CD4-positive, alpha-beta T cell (primary cell): ENCODE measurements at places on chromosomes 6 and 20.

DNA sequence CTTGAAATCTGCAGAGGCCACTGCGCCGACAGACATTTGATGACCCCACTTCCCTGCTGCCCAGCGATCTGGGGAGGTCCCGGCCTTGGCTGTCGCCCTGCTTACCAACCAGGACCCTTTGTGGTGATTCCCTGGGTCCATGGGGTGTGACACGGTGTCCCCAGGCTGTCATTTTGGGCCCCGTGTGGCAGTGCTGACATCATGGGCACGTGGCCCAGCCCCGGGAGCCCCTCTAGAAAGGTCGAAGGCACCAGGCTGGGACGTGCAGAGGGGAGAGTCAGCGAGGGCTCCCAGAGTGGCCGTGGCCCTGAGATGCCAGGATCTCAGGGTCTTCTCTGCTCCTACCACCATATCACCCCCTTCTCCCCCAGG is 170.0 kb downstream of the TAF4 start:
- DNase-seq = no peak

DNA sequence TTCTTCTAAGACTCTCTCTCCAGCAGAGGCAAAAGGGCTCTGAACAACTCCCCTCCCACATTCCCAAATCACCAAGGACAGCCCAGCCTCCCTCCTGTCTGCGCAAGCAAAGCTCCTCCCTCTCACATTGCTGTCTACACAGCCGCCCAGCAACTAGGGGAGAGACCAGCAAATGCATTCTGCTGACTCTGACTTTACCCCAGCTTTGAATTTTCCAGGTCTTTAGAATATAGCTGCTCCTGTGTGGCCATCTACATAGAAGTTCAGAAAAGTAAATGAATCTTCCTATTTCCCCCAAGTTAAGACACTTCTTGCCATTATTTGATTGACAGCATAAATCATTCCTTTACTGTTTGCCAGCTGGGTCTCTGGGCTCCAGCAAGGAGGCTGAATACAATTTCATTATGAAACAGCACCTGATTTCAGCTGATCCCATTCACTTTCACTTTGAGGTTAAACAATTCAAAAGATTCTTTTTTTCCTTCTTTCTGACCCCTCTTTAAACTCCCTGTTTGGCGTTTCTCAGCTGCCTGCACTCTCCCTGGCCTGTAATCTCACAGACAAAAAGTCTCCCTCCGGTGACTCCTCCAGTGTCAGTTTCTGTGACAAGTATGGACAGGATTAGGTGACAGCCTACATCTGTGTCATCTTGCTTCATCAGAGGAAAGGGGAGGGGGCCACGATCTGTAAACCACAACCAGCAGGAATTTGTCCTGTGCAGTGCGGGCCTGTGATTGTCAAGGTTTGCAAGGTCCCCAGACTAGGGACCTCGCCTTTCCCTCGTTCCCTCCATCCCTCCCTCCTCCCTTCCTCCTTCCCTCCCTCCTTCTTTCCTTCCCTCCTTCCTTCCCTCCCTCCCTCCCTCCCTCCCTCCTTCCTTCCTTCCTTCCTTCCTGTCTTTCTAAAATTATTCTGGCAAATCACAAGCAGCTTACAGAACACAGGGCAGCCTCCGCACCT is 205.6 kb upstream of the RIN2 start:
- DNase-seq = no peak

DNA sequence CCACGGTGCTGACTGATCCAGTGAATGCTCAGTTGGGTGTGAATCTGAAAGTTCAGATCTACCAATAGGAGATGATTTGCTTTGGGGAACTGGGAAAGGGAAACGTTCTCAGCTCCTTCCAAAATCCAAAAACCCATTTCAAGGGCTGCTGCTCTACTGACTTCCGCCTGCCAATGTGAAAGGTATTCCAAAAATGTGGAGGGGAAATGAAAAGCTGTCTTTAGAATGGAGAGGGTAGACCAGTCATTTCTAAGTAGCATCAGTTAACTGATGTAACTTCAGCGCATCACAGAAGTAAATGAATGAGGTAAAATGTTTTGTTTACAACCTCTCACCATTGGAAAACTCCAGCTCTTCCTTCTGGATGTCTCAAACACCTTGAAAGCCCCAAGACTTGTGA is 19.6 kb upstream of the EYA2 start:
- DNase-seq = no peak

DNA sequence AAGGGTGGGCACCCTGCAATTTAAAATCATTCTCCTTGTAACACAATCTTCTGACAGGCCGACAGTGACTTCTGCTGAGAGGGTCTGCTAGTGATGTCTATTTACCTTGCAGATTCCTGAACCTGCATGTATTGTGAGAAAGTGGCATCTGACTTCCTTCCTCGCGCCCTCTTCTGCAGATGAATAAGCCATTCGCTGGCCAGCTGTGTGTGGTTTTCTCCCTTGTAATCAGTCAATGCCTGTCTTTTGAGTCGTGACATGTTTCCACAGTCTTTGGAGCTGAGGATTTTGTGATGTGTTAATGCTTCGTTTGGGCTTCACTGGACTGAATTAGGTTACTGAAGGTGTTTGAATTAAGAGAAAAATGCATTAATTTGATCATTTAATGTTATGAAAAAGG is 125.3 kb downstream of the GRM1 start:
- DNase-seq = no peak

- no peak for DNase-seq
These were observed 336.6 kb downstream of the PREX1 start for GRCh38 chr20:48490961-48491831.

DNA sequence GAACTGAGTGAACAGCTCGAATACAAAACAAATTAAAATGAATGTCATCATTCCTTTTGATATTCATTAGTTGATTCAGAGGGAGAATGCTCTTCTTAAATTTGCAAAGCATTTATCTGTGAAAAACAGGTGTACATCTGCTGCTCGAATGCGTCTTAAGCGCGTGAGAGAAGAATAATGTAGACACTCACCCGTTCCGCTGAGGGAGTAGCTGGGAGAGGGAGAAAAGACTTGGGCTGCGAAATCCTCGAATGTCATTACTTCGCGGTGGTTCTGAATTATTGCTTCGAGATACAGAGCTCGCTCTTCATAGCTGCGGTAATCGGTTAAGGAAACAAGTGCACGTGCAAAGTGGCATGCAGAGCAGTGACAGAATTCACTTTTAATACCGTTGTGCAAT is 43.9 kb downstream of the INSM1 start:
- no peak for DNase-seq

DNA sequence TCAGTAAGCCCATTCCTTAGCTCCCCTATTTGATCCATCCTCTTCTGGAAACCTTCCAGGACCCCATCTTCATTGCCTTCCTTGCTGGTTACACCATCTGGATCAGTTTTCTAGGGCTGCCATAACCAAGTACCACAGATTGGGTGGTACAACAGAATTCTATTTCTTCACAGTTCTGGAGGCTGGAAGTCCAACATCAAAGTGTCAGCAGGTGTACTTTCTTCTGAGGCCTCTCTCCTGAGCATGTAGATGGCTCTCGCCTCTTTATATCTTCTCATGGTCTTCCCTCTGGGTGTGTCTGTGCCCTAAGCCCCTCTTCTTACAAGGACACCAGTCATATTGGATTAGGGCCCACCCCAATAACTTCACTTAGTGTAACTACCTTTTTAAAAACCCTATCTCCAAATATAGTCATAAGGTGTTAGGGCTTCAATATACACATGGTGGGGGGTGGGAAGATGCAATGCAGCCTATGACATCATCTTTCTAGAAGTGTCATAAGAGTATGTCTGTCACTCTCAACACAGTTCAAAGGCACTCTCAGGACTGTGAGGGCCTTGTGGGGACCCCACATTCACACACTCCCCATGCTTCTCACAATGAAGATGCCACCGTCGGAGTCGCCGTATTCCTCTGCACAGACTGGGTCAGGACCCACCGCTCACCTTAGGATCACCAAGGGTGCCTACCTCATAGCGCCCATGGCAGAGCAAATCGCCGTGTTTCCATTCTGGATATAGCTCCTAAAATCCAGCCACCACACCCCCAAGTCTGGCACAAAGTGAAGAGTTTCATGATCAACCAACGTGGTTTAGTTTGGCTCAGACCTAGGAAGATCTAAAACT is 12.2 kb upstream of the PRND start:
- DNase-seq = no peak

DNA sequence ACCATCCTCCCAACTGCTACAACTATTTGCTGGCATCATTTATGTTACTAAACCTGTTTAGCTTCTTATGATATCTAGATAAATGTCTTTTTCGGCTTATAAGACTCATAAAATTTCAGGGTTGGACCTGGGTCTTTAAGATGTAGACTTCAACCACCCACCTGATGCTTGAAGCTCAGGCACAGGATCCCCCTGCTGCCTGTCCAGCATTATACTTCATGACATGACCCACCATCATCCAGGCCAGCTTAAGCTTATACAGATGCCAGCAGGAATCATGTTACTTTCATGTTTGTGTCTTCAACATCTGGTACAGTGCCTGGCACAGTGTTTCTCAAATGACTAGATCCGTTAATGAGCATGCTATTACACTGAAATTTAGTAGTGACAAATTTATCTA is 47.4 kb downstream of the SLC17A5 start:
- no peak for DNase-seq

GRCh38 chr20:60030471-60030870 is 72.2 kb downstream of the CDH26 start:
- no peak for DNase-seq

DNA sequence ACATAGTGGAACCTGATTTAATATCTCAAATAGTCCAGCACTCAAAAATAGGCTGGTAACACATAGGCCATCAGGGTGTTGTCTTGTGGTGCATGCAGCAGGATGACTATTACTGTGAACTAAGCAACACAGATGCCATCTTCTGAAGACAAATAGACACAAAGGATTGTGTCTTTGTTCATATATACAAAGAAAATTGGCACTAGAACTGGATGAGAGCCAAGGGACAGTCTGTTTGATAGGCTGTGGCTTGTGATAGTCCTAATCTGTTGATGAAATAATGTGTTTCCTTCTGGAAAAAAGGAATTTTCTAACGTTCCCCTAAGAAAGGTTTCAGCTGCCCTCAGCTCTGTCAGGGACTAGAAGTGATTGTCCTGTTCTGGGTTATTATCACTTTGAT is 129.8 kb downstream of the TPBG start:
- DNase-seq = no peak

DNA sequence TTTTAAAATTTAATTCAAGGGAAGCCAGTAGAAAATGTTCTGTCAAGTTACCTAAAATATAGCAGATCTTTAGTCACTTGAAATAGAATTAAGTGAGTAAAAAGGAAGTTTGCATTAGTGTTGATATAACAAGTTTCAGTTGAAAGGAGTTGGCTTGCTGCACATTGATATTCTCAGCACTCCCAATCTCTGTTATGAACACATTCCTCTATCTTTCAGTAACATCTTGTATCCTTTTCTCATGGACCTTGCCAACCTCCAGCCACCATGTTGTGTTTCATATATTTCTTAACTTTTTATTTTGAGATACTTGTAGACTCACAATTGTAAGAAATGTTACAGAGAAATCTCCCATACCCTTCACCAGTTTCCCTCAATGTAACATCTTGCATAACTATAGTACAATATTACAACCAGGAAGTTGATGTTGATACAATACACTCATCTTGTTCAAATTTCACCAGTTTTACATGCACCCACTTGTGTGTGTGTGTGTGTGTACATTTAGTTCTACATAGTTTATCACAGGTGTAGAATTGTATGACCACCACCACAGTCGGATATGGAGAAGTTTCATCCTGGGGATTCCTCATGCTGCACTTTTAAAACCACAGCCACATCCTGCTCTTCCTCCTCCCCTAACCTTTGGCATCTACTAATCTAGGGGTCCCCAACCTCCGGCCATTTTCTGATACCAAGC is 20.2 kb upstream of the PAQR8 start:
- DNase-seq = no peak

- no peak for DNase-seq
These were observed 82.5 kb upstream of the AGPAT4 start for GRCh38 chr6:161356167-161356854.

DNA sequence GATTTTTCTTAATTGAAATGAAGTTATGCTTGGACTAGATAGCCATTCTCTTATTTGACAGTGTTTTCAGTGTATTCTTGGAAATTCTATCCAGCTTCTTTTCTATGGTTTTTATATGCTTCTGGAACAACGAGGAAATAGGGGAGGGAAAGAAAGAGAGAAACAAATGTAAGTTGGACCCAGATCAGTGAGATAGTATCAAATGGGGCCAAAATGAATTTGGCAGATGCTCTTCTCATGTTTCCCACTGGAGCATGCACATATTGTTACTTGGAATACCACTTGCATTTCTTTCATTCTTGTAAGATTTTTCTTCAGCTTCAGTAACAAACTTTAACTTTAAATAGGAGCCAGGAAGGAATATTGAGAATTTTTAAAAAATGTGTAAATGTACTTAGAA is 312.3 kb downstream of the PRL start:
- DNase-seq = no peak

DNA sequence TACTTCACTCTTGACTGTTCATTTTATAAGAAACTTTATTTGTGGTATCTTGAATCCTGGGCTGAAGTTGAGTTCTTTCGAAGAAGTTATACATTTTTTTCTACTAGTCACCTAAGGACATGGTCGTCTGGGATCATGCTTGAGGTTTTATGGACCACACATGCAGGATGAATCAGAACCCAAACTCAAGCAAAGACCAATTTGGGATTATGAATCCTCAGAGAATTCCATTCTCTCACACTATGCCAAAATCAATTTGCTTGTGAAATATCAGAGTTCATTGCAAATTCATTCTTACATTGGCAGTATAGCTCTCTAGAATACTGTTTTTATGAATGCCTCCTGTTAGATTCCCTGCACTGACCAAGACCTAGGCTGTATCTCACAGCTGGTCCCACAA is 114.3 kb upstream of the HDAC2 start:
- no peak for DNase-seq

- no peak for DNase-seq
These were observed 115.3 kb downstream of the SYNDIG1 start for GRCh38 chr20:24584538-24585356.

DNA sequence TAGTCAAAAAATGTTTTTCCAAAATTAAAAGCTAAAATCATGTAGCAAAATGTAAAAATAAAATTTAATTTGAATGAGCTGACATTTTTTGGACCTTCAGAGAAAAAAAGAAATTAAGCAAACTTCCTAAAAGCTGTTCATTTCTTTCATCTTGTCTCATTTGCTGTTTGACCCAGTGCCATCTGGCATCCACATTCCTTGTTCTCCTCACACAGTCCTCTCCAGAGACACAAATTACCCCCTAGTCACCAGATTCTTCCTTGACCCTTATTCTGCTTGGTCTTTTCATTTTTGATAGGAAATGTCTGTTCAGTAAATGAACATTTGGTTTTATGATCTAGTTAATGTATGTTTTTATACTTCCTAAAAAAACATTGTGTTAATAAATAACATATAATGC is 55.2 kb downstream of the HDDC2 start:
- no peak for DNase-seq

GRCh38 chr6:105619971-105620741 is 217.3 kb upstream of the PREP start:
- DNase-seq = no peak

- no peak for DNase-seq
These were observed 14.6 kb downstream of the SRC start for GRCh38 chr20:37360391-37361115.

GRCh38 chr6:118372413-118372812 is 175.7 kb upstream of the PLN start:
- no peak for DNase-seq
